ENCODE measurements at places on chromosomes 2 and 18.
A peak's percentile ranks its signal among the peaks of the same experiment; 100 is the strongest.

GRCh38 chr2:62675062-62675461 lies 30.5 kb upstream of the EHBP1 start:
- no peak for DNase-seq

DNA sequence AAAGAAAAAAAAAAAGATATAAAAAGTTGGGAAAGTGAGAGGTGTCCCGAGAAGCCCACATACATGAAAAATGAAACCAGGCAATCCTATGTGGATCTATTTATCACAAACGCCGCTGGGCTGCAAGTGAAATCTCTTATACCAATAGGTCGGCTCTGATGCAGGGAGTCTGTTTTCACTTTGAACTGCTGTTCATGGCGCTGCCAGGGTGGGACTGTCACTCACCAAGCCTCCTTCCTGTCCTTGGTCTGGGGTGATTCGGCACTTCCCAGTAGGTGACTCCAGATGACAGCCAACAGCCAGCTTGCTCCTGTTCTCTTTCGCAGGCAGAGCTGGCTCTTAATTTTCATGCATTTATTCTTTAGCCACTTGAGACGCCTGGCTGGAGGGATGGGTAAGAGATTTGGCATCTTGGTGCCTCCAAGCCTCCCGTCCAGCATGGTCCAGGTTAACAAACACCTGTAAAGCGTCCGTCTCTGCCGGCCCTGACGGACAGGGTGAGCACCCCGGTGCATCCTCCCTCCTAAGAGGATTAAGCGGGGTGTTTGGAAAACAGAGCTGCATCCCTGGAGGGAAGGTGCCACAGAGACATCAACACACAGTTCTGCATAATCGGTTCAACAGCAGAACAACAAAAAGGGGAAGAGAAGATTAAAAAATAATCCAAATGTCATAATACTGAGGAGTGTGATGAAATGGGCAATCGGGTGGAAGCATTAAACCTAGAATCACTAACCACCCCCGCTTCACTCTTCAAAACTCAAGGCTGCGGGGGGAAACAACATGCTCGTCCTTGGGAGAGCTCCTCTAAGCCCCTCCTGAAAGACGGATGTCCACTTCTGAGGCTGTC lies 58.7 kb downstream of the STEAP3 start:
- DNase-seq = no peak

GRCh38 chr2:59301466-59302402 lies 1060.6 kb upstream of the FANCL start:
- DNase-seq = no peak

DNA sequence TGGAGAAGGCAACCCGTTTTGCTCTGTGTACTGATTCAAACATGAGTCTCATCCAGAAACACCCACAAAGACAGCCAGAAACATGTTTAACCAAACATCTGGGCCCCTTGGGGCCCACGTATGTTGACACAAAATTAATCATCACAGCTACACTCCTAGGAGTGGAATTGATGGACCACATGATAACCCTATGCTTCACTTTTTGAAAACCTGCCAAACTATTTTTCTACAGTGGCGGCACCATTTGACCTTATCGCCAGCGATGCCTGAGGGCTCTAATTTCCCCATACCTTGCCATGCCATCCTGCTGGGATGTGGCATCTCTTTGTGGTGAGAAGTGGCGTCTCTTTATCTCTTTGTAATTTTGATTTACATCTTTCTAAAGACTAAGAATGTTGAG lies 38.5 kb downstream of the PSMG2 start:
- no peak for DNase-seq

DNA sequence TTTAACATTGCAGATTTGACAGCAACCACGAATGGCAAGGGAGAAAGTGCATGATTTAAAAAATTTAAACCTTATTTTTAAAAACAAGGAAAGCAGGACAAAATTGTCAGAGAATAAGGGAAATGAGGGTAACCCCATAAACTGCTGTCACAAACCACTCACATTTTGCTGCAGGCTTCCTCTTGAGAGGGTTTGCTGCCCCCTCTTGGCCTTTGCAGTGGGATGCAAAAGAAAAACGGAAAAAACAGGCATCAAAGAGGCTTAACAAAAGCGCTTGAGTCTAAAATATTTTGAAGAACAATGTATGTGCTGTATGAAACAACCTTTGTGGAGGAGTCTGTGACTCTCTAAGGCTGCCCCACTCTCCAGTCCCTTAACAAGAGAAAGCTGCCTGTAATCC lies 91.6 kb downstream of the TMX3 start:
- DNase-seq = no peak

- no peak for DNase-seq
These were observed 89.3 kb downstream of the CABYR start for GRCh38 chr18:24227977-24228666.

- no peak for DNase-seq
These were observed 11.0 kb upstream of the CNGA3 start for GRCh38 chr2:98335271-98335670.

GRCh38 chr2:209579230-209579749 lies 155.4 kb downstream of the MAP2 start:
- peak; percentile 85 for DNase-seq

GRCh38 chr2:223747392-223748042 lies 89.9 kb downstream of the AP1S3 start:
- no peak for DNase-seq

DNA sequence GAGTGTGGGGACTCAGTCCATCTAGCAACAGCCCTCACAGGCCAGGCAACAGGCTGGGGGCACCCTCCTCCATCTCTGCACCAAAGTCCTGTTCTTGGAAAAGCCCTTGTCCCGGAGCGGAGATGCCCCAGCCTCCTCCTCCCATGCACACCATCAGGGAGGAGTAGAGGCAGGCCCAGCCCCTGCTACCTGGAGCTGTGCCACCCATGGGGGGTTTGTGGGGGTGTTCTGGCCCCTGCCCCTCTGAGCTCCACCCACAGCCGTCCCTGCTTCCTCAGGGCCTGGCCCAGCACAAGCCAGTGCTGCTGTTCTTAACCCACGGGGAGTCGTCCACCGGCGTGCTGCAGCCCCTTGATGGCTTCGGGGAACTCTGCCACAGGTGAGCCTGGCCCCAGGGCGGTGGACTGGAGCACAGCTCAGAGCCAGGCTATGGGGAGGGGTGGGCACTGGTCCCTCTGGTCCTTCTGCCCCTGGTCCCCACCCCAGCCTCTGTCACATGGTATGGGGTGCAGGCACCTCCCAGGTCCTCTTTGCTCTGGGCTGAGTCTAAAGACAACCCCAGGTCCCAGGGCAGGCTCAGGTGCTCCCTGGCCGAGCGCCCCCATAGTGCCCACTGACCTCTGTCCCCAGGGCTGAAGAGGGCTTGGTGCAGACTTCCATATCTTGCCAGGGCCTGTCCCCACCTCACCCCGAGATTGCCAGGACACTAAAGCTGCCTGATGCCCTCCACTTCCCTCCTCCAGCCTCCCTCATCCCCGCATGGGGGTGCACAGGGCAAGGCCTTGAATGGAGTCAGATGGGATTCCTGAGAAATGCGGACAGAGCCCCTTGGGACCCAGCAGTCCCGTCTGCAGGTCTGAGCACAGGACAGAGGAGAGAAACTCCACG lies 2.7 kb downstream of the AGXT start:
- no peak for DNase-seq

DNA sequence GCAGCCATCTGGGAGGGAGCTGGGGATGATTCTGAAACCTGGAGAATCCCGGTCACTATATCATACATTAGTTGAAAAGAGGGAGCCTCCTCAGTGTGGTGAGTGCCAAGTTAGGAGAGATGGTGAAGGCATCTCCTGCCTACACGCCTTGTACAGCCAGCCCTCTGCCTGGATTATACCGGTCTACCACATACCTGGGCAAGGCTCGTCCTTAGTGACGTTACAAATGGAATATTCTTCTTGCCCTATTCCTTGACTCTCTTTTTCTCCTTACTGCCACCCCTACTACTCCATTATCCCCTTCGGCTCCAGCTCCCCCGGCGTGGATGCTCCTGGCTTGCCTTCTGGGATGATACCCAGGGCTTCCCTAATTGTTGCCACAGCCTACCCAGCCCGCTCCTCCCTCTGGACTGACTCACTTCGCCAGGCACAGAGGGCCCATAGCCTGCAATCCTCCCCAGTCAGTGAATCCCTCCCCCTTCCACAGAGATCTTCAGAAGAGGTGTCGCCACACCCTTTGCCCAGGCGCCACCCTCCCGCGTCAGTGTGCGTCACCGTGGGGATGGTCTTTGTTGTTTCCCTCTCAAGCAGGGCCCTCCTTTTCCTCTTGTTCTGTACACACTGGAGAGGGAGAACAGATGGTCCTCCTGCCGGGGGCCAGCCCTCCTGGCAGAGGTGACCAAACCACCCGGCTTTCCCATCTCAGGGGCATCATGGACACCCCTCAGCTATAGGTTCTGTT lies 115.2 kb upstream of the EPAS1 start:
- no peak for DNase-seq

GRCh38 chr18:9619990-9620389 lies 5.6 kb upstream of the PPP4R1 start:
- DNase-seq = no peak

DNA sequence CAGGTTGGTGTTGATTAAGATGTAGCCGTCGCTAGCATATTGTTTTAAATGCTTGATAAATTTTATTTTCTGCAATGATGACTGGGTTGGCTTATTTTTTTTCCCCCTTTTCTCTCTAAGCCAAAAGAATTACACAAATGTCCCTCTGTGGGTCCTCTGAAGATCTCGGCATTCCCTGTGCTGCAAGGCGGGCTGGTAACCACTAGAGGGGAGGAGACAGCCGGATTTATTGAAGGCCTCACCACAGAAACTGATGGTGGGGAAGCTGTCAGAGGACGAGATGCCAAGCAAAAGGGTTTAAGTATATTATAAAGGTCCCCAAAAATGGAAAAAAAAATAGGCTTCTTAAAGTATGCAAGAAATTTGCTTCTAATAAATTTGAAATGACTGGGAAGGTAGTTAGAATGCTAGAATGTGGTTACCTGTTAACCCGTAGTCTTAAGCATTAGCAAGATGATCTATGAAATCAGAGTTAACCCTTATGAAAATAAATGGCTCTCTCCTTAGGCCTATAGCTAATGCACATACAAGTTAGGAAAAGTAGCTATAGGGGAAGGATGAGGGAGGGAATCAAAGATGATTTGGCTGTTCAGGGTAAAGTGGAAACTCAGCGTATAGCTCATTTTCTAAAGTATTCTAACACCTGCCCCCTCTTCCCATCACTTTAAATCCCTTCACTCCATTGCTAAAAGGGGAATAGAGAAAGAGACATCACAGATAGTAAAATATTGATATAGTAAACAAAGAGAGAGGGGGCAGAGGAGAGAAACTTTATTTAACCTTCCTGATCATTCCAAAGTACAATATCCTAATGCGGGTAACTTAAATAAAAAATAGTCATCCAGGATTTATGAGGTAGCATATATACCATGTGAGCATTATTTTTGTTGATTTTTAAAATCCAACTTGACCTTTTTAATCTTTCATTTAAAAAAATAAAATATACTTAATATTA lies 894.5 kb upstream of the POU3F3 start:
- no peak for DNase-seq

- DNase-seq = no peak
These were observed 45.7 kb downstream of the STAT4 start for GRCh38 chr2:191105082-191105481.

DNA sequence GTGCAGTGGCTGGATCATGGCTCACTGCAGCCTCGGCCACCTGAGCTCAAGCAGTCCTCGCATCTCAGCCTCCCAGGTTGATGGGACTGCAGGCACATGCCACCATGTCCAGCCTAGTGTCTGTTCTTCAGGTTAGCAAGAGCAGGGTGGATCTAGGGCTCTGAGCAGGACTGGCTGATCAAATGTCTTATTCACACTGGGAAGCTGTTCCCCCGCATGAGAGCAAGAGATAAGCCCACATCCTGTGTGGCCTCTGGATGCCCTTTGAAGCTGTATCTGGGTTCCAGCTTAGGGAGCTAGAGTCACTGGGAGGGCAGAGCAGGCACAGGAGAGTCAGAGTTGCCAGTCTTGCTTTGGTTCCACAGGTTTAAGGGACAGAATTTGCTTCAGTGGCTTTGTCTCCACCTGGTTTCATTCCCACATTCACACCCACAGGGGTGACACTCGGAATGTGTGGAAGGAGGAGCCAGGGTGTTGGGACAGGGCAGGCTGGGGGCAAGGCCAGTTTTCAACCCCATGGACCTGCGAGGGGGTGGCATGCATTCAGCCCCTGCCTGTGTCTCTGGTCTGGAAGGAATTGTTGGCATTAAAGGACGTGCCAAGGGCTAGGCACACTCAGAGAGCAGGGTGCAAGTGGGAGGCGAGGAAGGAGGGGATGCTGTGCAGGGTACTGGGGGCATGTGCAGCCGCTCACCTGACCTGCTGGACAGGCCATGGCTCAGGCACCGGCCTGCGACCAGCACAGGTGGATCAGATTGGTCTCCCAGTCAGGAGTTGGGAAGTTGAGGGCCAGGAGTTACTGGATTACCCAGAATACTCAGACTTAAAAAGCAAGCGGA lies 24.5 kb downstream of the PTPN18 start:
- DNase-seq = no peak

DNA sequence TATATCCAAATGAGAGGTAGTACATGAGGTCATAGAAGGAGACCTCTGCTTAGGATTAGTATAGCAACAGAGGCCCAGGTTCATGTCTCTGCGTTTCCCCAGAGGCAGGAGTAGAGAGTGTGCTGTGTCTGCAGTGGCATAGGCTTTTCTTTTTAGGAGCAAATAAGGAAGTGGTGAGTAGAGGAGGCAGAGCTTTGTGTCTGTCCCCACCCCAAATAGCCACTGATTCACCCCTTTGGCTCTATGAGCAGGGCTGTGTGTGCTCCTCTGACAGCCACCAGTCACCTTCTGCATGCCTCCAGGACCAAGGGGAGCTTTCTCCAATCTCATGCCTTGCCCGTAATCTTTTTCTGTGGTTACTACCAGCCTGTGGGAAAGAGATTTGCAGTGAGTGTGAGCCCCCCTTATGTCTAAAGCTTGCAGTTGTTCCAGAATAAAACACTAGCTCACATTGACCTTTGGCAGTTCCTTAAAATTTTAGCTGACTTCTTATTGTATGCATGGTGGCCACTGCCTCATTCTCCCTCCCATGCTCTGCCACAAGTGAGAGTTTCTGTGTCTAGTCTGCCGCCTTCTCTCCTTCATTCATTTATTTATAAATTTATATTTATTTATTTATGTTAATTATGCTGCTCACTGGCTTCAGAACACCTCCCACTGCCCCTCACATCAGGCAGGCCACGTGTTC lies 23.5 kb upstream of the ELAC1 start:
- no peak for DNase-seq

DNA sequence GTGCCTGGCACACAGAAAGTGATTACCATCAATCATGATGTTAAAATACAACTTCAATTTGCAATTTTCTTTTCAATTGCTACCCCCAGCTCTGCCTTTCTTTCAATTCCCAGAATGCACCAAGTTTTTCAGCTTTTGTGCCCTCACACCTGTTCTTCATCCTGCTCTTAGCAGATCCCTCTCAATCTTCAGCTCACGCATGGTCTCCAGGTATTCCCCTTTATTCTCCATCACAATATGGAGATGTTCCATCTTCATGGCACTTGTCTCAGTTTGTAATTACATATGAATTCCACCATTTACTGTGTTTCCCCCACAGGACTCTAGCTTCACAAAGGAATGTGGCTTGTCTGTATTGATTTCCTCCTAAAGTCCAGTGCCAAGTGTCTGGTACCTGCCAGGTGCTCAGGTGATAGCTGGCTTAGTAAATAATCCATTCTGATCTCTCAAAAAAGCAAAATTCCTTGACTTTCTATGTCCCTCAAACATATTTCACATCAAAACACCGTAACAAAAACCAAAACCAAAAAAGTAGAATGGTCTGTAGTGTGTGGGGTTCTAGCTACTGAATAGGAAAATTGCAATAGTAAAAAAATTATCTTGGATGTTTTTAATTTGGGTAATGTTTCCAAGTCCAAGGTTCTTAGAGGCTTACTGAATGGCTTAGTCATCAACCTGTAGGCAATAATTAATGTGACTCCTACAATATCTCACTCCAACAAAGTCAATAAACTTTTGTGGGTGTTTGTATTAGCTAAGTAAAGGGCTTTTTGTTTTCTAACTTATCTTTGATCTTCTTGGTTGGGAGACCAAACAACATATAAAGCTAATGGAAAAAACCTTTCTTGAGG lies 2.9 kb upstream of the INSIG2 start:
- DNase-seq = no peak

All from cerebellar nuclear complex (tissue), 1 donor.